ENCODE measurements at places on chromosomes 1 and 21. TPM values are rescaled to one million over a fixed set of nuclear protein-coding genes. Genes with fewer than 3 reads are reported as not detected.

Gene KIF26B
- 10.9 TPM for total RNA-seq

Gene RER1
- 48.8 TPM for total RNA-seq

Gene DSCAM
- 8.2 TPM for total RNA-seq

Gene AVPR1B
- 0.50 TPM for total RNA-seq

Gene GJA9
- total RNA-seq: not detected

Gene DIO1
- total RNA-seq: not detected

Gene KPRP
- total RNA-seq: not detected

Gene OR6K3
- not detected for total RNA-seq

Gene LCE2A
- total RNA-seq: not detected
